ENCODE measurements at places on chromosomes 2 and 18.

- no peak for DNase-seq
Observed at GRCh38 chr2:232600053-232600773, 33.2 kb upstream of the EFHD1 start.

DNA sequence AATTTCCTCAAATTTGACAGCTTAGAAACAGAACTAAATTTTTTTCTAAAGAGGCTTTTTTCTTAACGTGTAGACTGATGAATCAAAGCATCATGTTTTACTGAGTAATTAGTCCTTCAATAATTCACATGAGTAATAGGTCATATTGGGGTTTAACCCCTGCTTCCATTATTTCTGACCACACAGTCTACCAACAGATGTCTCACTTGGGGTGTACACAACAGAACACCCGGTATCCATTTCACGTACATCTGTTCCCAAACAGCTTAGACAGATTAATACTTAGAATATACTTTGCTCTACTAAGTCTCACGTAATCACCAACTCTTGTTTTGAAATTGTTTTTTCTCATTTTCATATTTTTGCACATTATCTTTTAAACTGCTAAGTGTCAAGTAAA is 14.8 kb downstream of the CERKL start:
- no peak for DNase-seq

DNA sequence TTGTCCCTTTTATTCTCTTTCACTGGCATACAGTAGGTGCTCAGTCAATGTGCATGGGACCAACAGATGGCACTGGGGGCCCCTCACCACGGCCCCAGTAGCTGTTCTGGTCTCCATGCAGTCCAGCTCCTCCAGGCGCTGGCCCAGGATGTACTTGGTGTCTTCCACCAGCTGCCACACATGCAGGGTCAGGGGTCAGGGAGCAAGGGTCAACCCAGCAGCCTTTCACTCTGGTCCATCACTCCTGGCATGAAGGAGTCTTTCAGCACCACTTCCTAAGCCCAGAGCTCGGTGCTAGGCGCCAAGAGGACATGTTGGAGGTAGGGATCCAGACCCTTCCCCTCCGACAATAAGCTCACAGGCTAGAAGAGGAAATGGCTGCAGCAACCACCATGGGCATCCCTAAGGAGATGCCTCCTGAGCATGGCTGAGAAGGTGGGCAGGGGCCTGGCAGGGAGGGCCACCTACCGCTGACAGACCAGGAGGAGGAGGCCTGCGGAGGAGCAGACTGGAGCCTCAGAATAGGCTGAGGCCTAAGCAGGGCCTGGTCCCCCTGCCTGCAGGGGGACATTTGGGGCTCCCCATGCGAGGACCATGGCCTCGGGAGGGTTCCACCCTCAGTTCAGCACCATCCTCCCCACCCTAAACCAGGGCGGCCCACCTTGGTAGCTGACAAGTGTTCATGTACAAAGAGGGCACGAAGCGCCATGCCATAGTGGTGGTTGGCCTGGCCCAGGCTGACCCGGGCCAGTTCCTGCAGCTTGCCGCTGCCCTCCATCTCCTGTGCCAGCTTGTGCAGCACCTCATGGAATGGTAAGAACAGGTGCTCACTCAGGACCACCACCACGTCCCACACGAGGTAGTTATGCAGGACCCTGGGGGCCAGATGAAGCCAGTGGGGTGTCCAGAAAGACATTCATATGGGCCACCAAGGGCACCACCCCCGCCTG is 10.2 kb downstream of the ALPG start:
- no peak for DNase-seq

DNA sequence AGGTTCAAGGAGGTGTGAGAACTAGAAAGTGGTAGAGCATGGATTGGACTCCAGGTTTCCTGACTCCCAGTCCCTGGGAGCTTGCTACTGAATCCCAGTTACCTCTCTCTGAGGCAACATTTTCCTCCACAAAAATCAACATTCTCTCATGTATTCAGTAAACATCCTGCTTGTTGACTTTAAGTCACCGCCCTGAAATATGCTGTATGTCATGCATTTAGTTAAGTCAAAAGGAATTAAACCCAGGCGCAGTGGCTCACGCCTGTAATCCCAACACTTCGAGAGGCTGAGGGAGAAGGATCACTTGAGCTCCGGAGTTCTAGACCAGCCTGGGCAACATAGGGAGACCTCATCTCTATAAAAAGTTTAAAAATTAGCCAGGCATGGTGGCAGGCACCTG is 3.8 kb downstream of the MATN3 start:
- DNase-seq = no peak

- DNase-seq = no peak
Observed at GRCh38 chr2:186913870-186914269, 64.9 kb upstream of the ZSWIM2 start.

DNA sequence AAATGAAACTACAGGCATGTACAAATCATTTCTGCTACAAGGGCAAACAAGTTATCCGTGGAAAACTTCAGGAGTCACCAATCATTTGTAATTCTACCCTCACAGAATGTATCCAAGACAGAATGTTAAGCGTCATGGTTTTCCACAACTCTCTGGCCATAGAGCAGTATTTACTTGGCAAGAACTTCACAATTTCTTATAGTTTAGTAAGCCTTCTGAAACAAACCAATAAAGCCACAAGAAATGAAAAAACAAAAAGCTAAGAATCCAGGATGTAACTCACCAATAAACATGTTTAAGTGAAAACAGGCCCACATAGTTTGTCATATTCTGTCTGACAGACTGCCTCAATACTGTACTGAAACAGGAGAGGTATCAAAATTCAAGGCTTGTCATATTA is 70.3 kb downstream of the LNPK start:
- no peak for DNase-seq

DNA sequence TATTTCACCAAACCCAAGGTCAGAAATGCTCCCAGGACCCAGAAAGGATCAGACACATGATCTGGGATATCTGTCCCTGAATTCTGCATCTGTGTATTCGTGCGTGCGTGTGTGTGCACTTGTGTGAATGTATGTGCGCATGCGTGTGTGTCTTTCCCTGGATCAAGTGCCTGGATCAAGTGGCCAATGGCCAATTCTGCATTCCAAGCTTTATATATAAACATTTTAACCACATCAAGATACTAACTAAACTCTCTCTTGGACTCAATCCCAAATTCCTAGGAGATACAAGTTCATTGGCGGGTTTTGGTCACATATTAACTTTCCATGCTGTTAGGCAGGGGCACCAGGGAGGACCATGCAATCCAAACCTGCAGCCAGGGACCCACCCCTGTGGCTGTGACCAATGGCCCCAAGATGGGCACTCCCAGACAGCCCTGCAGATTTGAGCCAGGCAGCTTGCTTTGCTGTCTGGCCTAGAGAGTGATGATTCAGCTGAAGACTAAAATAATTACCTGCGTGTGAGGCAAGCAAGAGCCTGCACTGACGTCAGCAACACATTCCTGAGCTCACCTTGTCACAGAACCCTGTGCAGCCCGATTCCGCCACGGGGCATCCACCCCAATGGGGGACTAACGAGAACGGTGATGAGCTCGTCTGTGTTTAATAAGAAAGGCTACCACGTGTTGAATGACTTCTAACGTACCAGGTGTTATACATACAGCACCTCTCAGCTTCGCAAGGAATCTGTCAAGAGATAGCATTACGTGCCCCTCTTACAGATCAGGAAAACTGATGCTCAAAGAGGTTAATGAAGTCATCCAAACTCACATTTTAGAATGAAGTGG is 45.3 kb upstream of the ROCK2 start:
- DNase-seq = no peak

DNA sequence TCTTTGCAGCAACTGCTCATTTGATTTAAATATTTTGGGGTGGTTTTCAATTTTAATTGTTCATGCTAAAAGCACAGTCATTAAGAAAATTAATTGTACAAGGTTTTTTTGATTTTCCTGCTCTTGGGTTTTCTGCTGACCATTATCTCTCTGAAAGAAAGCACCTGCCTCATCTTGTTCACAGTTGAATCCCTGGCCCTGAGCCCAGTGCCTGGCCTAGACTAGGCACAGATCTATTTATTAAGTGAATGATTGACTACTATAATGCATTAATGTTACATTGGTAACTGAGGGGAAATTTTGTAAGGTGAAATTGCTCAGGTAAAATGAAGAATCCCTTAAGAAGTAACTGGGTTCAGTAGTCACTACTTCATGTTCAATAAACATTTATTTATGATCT is 22.0 kb downstream of the IL1RL2 start:
- DNase-seq = no peak

- no peak for DNase-seq
Observed at GRCh38 chr2:122263746-122264145, 508.3 kb downstream of the TSN start.

Measured in activated CD8-positive, alpha-beta memory T cell treated with anti-CD3 and anti-CD28 coated beads, Interleukin-2, amount 50 U/mL, for 4 hours (primary cell).